NCI-H2081 treated with DMSO at 0.1 percent for 48 hours (cell line): ENCODE measurements at places on chromosomes 6 and 20.

- DNase-seq = no peak
Observed at GRCh38 chr20:6086868-6087267, 33.0 kb upstream of the LRRN4 start.

DNA sequence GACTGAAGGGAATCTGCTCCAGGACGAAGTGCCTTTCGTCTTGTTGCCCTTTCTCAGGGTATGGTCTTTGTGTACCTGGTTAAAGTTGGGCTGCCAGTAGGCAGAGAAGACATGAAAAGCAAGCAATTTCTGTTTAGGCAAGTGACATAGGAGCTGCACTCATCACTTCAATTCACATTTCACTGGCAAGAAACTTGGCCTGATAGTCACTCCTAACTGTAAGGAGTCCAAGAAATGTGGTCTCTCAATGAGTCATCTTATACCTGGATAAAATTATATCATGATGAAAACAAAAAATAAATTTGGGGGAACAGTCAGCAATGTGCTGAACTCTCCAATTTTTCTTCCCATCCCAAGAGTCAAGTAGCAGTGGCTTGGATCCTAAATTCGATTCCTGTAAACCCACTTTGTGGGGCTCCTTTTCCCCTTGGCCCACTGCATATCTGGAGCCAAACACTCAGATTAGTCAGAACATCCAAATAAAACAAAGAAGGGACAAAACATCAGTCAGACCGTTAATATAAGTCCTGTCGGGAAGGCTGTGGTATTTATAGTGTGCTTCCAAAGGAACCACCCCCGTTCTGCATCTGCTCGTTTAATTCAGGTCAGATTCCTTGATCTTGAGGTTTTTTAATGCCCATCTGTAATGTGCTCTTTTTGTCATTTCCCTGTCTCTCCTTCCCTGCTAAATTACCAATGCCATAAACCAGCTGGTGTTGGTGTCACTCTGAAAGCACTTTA, 5.0 kb upstream of the GABRR1 start:
- no peak for DNase-seq

- no peak for DNase-seq
Observed at GRCh38 chr6:159693894-159694545, 979 bp upstream of the SOD2 start.

DNA sequence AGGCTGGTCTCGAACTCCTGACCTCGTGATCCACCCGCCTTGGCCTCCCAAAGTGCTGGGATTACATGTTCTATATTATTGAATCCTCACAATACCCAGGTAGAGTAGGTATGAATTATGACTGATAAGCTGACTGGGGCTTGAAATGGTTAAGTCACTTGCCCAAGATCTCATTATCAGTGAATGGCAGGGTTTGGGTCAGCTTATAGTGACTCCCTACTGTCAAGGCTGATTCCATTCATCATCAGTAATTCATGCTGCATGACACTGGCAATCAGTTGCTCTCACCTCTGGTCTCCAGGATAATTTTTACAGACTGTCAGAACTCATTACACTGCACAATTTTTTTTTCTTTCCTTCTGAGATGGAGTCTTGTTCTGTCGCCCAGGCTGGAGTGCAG, 127.6 kb downstream of the KIF13A start:
- no peak for DNase-seq

- no peak for DNase-seq
Observed at GRCh38 chr20:52497731-52498130, 306.2 kb upstream of the ZFP64 start.

- DNase-seq = no peak
Observed at GRCh38 chr6:24257282-24257681, 100.6 kb downstream of the DCDC2 start.
